ENCODE measurements at places on chromosomes 5 and 9. TPM values are rescaled to one million over a fixed set of nuclear protein-coding genes. Genes with fewer than 3 reads are reported as not detected.

DNA sequence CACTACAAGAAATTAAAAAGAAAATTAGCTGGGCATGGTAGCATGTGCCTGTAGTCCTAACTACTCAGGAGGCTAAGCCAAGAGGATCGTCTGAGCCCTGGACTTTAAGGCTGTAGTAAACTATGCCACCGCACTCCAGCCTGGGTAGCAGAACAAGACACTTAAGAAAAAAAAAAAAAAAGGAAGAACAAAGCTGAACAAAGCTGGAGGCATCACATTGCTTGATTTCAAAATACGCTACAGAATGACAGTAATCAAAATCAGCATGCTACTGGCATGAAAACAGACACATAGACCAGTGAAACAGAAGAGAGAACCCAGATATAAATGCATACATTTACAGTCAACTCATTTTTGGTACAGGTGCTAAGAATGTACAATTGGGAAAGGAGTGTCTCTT is 14.5 kb upstream of the OTULIN start:
- DNase-seq, result no peak

GRCh38 chr5:93250424-93250823 is 330.6 kb downstream of the NR2F1-AS1 start:
- no peak for DNase-seq

- no peak for DNase-seq
Measured at GRCh38 chr5:132487841-132488555, 2.6 kb downstream of the IRF1 start.

DNA sequence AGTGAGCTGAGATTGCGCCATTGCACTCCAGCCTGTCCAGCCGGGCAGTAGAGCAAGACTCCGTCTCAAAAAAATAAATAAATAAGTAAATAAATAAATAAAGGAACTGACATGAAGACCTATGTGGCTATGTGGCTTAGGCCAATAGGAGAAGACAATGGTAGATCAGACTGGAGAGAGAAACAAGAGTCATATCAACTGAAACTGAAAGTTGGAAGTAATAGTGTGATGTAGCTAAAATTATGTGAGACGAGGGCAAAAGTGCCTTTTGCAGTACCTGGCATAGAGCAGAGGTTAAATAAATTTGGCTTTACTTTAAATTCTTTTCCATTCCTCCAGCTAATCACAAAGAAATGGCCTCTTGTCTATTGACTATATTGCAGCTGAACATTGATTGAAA is 7.3 kb downstream of the FBP2 start:
- DNase-seq, result no peak

GRCh38 chr9:98121058-98121457 is 2.0 kb upstream of the TRIM14 start:
- DNase-seq, result no peak

DNA sequence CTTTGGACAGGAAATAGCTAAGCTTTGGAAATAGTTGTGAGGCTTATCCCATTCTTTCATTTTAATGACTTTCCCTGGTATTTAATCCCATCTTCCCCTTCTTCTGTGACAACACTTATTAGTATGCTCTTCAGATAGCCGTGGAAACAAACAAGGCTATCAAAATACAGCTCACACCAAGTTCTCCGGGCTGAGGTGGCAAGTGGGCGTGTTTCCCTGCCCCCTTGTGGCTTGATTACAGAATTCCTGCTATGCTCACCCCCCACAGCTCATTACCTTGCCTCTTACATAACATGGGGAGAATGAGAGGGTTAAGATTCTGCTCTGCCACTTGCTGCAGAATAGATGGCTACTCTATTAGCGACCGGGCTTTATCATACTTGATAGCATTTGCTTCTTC is 437.1 kb upstream of the TLE4 start:
- no peak for DNase-seq

Gene EQTN
- total RNA-seq, result 1.6 TPM

Gene NR6A1
- 2.0 TPM for total RNA-seq

- no peak for DNase-seq
Measured at GRCh38 chr5:32760091-32760509, 49.0 kb downstream of the NPR3 start.

DNA sequence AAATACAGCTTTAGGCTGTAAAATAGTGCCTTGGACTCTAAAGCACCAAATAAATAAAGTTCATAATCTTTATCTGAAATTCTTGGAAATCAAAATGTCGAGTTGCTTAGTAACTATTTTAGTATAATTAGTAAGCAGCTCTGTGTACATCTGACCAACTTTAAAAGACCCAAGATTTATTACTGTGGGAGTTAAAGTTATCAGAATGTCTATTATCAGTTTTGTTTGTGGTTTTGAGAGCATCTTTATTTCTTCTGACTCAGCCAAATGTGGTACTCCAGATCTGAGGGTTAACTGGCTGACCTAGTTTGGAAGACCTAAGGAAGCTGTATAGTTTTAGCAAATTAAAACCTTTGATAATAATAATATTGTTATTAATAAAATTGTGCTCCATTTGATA is 81.2 kb downstream of the PRLR start:
- DNase-seq, result no peak

Gene BARHL1
- not detected for total RNA-seq

Gene PCDHB2
- 14.2 TPM for total RNA-seq

- peak; percentile 21 for DNase-seq
Measured at GRCh38 chr5:120457839-120458507, 6.1 kb upstream of the PRR16 start.

GRCh38 chr9:79221084-79221483 is 350.7 kb upstream of the TLE4 start:
- DNase-seq, result no peak

DNA sequence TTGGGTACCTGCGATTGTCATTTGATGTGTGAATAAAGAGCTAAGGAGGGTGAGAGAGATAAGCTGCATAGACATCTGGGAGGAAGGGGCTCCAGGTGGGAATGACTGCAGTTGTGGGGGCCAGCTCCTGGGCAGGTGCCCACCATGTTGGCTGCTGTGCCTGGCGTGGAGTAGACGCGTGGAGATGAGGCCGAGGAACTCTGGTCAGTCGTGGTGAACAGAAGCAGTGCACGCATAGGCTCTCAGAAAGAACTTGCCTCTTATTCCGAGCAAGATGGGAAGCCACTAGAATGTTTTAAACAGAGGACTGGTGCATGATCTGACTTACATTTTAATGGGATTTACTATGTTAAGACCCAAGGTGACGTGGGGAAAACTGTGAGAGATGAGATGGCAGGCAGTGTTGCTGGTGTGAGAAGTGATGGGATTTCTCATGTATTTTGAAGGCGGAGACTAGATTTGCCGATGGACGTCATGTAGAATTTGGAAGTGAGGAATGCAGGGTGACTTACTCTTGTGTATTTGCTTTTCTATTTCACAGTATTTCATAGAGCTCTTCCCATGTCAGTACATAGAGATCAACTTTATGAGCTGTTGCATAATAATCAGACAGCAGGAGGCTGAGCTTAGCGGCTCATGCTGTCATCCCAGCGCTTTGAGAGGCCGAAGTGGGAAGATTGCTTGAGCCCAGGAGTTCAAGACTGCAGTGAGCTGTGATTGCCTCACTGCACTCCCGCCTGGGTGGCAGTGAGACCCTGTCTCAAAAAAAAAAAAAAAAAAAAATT is 71.1 kb downstream of the EHMT1 start:
- DNase-seq, result no peak

DNA sequence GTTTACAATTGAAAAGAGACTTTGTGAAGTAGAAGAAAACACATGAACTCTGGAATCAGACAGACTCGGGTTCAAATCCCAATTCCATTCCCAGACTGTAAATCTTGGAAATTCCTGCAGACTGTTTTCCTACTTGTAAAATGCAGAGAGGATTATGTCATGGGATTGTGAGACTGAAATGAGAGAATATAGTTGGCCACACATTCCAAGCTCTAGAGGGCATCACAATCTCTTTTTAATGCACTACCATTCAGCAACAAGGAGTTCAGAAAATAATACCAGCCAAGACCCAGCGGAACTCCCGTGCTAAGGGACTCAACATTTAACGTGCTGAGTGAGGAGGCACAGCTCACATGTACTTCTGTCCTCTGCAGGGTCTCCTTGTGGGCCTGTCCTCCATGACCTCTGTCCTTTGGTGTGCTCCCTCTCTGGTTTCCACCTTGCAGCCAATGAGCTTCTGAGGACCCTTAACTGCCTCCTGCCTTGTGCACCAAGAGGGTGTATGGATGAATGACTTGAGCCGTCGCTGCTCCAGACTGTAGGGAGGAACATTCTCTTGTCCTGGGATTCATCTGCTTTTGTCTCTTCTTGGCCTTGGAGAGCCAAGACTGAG is 263.5 kb downstream of the NTRK2 start:
- no peak for DNase-seq

Gene CD74
- total RNA-seq, result 4.1 TPM
